ENCODE measurements at places on chromosomes 7 and 10.
A peak's percentile ranks its signal among the peaks of the same experiment; 100 is the strongest.

- DNase-seq: peak; percentile 21
These were observed 6.9 kb upstream of the VGF start for GRCh38 chr7:101172005-101172853.

DNA sequence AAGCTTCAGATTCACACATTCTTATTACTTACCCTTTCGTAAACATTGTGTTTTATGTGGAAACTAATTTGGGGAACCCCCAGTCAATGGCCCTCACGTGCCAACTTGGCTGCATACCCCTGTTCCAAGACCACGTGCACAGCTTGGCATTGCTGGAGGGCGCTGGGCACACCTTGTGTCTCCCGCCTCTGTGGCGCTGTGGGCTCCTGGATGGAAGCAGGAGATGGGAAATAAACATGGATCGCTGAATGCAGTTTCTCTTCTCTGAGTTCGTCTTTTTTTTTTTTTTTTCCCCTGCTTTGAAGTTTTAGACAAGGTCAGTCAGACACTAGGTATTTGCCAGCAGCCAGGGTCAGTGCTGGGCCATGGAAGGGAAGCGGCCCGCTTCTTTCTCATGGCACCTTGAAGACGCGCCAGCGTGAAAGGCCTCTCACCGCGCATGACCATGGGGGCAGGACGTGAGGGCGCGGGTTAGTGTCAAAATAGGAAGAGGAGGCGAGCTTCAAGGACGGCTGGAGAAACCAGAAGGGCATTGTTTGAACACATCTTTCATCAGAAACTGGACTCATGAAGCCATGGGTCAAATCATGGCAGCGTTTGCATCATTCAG lies 27.3 kb downstream of the BNIP3 start:
- DNase-seq: no peak

DNA sequence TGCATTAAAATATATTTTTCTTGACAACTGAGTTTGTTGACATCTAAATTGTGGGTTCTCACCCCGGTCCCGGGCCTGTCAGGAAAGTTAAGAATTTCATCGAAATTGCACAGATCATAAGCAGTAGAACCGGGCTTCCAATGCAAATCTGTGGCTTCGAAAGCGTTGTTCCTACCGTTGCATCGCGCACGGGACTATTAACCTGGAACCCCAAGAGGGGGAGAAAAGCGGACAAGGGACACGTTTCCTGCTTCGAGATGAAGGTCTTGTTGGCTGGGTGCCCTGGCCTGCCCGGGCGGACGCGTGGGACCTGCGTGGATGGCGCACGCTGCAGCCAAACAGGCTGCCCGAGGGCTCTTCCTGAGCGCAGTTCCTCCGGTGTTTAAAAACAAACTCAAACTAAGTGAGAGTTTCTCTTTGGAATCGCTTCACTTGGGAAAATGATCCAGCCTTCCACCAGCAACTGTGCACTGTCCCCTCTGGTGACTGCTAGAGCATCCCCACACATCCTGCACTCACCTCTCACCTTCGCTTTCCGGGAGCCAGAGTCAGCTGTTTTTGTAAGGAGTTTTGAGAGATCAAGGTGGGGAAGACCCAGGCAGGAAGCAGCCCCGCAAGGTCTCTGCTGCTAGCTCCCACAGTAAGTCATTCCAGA lies 5.1 kb upstream of the TBX20 start:
- DNase-seq: no peak

- DNase-seq: no peak
These were observed 30.2 kb downstream of the USP6NL start for GRCh38 chr10:11581213-11581612.

DNA sequence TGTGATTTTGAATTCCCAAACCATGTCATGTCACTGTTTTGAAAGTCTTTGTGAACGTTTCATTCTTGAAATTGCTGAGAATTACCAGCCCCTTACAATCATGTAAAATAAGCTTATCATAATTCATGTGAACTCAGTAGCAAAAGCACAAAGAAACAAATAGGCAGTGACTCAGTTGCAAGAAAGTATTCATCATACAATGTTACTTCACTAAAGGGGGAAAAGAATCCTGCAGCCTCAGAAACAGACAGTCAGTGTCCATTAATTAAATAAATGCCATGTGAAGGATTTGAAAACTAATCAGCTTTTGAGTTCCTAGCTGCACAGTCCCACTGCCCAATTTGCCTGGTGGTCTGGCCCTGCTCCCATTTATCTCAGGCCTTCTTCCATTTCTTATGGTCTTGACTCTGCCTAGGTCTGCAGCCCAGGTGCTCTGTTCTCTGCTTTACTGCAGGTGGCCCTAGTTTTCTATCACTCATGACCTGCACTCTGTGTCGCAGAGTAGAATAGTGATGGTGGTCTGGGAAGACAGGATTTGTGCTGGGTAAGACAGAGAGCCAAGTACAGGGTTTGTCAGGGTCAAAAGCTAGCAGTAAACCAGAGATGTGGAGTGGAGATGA lies 99.7 kb downstream of the PLCE1 start:
- DNase-seq: no peak

DNA sequence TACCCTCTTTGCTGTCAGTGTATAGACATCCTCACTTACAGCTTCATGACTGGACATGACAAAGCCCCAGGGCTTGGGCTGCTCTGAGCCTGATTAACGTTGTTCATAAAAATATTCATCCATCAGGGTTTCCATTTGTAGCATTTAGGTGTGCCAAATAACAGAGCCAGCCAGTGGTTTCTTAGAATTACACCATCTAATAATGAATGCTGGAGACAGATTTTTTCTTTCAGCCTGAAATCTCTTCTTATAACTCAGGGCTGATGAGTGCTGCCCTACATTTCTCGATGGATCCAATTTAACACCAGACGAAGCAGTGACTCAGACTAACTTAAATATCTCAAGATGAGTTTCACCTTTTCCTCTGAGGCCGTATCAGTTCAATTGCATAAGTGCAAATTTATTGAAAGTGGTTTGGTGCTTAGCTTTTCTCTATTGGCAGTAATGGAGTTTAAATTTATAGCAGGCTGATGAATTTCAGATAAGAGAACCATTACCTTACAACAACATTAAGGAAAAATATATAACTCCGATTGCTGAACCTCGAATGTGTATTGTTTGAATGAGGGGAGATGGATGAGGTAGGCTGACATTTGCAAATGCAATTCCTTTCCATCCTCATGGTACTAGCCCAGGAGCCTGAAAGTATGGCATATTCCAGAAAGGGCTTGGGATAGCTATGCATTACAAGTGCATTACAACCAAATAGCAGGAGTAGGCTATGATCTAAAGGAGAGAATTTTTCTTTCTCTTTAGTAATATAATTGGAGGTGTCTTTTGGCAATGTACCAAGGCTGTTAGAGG lies 900.6 kb downstream of the KCNMA1 start:
- DNase-seq: no peak

GRCh38 chr10:110368002-110368401 lies 63.3 kb upstream of the SMNDC1 start:
- no peak for DNase-seq

DNA sequence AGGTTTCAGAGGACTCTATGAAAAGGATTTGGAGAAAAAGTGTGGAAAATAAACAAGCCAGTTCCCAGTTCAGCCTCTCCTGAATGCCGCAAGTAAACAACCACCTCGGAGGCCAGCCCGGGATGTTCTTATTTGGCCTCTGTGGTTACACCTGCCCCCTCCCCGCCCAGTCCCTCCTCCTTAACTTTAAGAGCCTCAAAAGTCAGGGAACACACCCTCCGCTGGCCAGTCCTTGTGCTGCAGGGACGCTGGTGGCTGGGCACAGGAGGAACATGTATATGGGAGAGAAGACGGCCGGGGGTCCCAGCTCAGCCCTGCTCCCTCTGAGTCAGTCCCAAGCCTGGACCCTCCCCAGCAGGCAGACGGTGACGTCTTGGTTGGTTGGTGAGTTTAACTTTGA lies 6.1 kb downstream of the CHST3 start:
- no peak for DNase-seq

GRCh38 chr7:20076835-20077234 lies 140.3 kb downstream of the MACC1 start:
- no peak for DNase-seq

- no peak for DNase-seq
These were observed 478.2 kb upstream of the LRRN3 start for GRCh38 chr7:110612680-110613079.

DNA sequence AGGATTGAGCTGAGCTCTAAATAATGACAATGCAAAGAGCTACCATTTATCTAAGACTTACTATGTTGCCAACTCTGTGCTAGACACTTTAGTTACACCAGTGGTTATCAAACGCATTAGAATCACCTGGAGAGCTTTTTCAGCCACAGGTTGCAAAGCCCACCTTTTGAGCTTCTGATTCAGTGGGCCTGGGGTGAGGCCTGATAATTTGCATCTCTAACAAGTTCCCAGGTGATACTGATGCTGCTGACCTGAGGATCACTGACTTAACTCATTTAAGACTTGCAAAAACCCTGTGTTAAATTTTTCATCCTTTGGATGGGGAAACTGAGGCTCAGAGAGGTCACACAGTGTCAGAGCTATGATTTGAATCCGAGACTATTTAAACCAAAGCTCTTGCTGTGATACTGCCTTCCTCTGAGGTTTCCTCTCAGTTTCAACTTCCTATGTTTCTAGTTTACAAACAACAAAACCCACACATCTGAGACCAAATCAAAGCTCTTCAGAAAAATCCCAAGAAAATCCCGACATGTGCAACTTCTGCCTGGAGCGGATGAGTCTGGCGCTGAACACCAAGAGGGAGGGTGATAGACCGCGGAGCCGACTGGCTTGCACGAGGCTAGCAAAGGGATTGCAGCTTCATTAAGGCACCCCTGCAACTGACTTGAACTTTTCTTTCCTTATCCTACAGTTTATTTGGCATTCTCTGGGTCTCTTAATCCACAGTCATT lies 124.9 kb downstream of the CYP26A1 start:
- DNase-seq: no peak

DNA sequence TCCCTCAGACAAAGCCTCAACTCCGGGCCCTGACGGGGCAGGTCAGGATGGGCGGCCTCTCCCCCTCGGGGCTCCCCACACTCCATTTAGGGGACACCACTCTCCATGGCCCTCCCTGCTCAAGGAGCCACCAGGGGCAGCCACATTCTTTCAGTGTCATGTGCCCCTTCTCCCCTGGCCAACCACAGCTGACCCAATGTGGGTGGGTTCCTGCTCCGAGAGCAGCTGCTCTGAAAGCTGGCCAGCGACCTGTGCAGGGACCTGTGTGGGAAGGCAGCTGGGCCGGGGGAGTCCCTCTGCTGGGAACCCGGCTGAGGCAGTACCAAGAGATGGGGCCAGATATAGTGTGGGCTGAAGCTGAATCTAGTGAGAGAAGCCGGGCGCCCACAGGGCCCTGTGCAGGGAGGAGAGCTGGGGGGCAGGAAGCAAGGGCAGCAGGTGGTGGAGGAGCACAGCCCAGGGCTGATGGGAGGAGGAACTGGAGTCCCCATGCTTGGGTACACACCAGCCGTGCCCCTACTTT lies 40.6 kb upstream of the NPFFR1 start:
- DNase-seq: no peak

DNA sequence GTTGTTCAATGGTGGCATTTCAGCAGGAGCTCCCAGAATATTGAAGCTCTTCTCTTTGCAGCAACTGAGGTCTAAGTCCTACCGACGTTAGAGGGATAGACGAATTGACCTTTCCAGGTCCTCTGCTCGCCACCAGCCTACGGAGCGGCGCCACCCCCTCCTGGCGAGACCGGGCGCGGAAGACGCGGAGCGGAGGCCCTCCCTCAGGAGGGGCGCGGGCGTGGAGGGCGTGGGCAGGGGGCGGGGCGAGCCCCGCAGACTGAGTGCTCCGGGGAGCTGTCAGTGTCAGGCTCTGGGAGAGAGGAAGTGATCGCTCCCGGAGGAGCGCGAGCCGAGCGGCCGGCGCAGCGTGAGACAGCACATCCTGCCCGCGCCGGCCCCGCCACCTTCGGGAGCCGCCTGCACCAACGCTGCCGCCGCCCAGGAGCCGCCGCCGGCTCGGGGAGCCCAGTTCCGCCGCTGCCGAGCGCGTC lies at the start of gene DYNC1I1:
TSS of gene DYNC1I1 (plus strand) at position 257 of the 473 bp plus-strand sequence. CDS start 32,176 bp downstream, outside the sequence.
- peak; percentile 62 for DNase-seq

GRCh38 chr7:116785843-116786242 lies 76.5 kb upstream of the CAPZA2 start:
- DNase-seq: no peak

DNA sequence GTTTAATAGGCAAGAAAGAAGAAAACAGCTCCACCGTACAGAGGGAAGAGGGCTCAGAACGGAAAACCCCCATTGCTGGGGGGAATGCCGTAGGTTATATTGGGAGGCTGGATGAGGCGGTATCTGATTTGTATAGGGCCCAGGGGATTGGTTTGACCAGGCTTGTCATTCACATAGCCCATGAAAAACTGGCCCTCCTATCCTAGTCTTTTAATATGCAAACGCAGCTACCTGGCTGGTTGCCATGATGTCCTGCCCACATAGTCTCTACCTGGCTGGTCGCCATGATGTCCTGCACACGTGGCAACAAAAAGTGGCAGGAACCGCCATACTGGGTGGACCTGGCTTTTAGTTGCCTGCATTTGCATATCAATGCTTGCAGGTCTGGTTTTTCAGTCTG lies 84.7 kb downstream of the AUTS2 start:
- DNase-seq: no peak

GRCh38 chr10:62813981-62814380 lies 2.2 kb downstream of the EGR2 start:
- DNase-seq: no peak

- DNase-seq: no peak
These were observed 196.6 kb downstream of the BBS9 start for GRCh38 chr7:33325754-33326484.

GRCh38 chr10:69179089-69179742 lies 818 bp upstream of the SUPV3L1 start:
- no peak for DNase-seq

DNA sequence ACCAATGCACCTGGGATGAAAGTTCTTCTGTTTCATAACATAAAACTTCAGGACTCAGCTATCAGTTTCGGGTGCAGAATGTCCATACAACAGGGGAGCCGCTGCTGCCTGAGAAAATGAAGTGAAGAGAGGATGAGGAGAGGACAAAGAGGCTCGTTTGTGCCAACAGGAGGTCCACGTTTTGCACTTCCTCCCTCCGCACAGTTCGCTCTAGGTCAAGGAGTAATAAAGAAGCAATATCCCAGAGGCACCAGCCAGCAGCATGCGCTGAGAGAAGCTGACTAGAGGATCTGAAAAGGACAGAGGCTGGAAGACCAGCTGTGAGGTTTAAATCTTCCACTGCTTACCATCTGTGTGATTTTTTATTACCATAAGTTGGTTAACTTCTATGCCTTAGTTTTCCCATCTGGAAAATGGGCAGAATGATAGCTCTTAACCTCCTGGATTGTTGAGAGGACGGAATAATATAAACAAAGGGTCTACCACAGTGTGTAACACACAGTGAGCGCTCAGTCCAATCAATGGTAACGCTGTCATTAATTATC lies 709 bp downstream of the GPAM start:
- no peak for DNase-seq

DNA sequence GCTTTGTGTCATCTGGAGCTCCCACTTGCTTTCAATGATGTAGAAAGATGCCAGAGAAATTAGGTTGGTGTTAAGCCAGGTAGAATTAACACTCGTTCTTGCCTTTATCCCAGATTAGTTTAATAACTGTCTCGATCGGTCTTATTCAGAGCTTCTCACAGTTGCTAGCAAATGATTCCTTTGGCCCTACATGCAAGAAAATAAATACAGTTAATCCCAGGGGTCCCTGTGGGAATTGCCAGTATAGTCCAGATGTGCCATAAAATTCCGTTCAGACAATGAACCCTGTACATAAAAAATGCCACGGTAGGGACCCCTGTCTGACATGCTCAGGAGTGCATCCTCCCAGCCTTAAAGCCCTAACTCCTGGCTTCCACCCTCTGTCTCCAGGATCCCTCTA lies 207.5 kb downstream of the ARHGAP12 start:
- DNase-seq: no peak

GRCh38 chr10:112352044-112352443 lies 21.9 kb upstream of the ACSL5 start:
- DNase-seq: no peak

GRCh38 chr10:127790066-127790624 lies 53.2 kb downstream of the FOXI2 start:
- DNase-seq: no peak

All from NCI-H1417 treated with DMSO at 0.1 percent for 48 hours (cell line).